Thoracic aorta (tissue), 2 donors: ENCODE measurements at places on chromosomes 5 and 9.

DNA sequence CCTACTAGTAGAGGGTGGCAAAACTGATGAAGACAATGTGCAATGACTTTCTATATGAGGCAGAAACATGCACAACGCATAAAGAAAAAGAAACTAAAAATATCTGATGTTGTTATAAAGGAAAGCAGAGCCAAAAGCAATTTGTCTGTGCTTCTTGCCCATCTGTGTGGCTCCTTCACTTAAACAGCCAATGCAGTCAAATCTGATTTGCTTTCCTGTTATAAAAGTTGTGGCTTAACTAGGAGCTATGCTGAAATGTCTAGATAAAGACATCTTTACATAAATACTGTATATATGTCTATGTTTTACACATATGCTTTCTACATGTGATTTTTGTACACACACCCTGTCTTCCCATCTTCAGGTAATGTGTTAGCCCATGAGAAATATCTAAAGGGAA lies 508.2 kb downstream of the CETN3 start:
- DNase-seq: no peak

DNA sequence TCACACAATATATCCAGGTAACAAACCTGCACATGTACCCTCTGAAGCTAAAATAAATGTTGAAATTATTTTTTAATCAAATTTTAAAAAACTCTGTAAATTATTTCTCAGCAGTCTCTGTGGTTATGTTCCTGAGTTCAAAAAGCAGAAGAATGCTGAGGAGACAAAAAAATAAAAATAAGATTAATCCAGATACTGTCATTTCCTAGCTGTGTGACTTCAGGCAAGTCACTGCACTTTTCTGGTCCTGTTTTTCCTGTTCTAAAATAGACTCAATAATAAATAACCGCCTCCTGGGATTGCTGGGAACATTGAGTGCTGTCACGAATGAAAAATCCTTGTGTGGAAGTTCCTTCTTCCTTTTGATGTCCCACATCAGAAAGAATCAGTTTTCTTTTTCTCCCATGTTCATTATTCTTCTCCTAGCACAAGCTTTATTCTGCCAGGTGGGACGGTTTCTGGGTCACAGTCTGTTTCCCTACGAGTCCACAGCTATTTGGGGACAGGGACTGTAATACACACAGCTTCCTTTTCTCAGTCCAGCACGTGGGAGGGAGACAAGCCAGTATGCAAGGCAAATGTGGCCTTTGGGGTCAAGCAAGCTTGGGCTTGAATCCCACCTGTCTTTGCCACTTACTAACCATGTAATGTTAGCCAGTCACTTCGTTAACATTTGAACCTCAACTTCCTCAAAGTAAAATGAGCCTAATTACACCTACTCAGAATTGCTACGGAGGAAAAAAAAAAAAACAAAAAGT lies 156.9 kb downstream of the TRIM32 start:
- no peak for DNase-seq

DNA sequence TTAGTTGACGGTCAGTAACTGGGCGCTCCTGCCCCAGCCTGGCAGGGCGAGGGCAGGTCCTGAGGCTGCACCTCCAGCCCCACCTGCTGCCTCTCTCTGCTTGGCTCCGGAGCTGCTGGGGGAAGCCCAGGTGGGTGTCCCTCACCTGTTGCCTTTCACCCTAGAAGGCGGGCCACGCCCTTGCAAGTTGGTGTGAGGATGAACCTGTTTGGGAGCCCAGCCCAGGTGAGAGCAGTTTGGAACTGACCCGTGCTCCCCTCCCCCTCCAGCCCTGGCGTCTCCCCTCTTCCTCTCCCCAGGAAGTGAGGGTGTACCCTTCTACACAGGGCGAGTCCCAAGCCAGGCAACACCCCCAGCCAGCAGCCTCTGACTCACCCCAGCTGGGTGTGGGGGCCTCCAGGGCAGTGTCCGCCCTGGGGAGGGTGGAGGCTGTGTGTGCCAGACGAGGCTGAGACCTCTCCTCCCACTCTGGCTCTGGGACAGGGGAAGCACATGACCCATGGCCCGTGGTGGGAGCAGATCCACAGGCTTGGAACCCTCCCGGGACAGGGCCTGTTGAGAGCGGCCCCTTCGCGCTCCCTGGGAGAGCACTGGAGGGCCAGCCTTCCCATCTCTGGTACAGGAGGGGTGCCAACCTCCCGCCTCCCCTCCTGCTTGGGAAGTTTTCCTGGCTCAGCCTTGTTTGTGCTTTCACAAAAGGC lies 10.4 kb downstream of the LRRC8A start:
- peak; percentile 86 for DNase-seq

- DNase-seq: no peak
Observed at GRCh38 chr5:32852976-32853375, 141.9 kb downstream of the NPR3 start.

DNA sequence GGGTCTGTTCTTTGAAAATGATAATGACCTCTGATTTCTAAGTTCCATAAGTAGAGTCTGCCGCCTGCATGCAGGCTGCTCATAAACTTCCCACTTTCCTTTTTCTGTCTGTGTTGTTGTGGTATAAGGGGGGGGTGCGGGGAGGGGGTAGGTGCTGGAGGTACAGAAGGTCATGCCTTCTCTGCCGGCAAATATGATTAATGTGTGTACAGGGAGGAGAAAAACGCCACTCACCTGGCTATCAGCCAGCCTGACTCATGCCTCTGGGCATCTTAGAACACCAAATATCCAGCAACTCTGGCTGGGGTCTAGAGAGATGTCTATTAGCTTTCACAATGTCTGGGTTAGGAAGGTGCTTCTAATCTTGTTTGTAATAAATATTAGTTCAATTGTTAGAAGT lies 128.3 kb downstream of the EFNA5 start:
- peak; percentile 83 for DNase-seq

DNA sequence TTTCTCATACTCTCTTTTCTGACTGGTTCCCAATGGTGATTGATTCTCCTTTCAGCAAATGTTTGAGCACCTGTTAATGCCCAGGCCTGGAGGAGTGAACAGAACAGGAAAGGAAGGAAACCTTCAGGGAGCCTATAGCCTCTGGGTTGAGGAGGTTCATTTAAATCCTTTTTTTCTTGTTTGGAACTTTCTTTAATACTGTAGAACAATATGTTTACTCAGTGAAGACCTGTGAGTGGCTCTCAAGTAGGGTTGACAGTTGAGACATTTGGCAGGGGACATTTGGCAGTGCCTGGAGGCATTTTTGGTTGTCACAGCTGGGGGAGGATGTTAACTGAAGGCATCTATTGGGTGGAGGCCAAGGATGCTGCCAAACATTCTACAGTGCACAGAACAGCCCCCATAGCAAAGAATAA lies 6.1 kb upstream of the FAM120AOS start:
- DNase-seq: no peak

GRCh38 chr5:38099205-38100168 lies 158.9 kb upstream of the EGFLAM start:
- DNase-seq: no peak

DNA sequence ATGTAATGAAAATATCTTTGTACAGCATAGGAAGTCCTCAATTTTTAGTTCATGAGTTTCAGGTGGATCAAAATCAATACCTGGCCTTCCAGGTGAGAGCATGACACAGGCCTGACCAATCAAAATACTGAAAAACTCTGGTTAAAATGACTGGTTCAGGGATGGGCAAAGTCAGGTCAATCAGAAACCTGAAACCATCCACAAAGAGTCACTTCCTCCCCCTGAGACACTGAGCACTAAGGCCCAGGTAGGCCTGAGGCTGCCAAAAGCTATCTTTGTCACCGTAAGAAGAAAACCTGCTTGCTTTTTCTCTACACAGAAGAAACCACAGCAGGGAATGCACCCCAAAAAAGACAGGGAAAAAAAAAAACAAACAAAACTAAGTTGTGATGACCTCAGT lies 444.8 kb downstream of the TLR4 start:
- no peak for DNase-seq

GRCh38 chr9:107367727-107368502 lies 84.8 kb downstream of the RAD23B start:
- no peak for DNase-seq
